ENCODE measurements at places on chromosomes 3 and 15.

DNA sequence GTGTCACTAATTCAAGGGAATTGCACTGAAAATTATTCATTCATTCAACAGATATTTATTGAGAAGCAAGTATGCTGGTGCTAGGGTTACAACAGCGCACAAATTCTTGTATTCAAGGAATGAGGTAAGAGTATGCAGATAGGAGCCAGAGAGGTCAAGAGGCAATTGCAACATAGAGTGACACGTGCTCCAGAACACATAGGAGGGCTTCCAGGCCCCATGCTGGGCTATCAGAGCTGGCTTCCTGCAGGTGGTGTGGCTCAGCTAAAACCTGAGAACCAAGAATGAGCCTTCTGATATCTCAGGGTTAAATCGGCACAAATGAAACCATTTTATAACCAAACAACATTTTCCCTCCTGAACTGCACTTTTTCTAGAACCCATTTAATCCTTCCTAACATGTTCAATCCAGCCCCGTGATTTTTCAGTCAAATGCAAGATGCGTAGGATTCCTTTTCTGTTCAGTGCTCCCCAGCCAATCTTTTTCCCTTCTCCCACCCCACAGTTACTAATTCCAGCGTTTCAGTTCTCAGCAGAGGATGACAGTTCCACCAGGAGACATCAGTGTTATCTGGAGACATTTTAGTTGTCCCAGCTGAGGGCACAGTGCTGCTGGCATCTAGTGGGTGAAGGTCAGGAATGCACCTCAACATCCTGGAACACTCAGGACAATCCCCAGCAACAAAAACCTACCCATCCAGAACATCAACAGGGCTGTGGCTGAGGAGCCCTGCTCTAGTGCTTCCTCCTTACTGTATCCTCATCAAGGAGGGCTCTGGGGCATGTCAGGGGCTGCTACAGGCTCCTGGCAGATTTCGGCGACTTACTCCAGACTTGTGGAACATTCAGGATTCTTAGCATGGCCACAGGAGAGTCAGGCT lies 13.1 kb downstream of the CCR5AS start:
- DNase-seq = no peak

DNA sequence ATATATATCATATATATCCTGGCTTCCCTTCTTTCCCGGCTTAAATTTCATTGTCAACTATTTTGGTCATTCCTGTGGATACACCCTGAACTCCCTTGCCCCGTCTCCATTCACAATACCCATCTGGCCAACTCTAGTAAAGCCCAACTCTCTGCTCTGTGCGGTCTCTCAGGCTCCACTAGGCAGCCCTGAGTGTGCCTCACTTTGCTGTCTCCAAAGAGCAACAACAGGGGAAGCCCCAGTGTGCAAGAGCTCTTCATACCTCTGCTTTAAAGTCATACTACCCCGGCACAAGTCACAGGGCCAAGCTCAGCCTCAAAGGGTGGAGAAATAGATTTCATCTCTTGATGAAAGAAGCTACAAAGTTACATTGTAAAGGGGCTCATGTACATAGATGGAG lies 18.9 kb upstream of the FEM1B start:
- DNase-seq = no peak

GRCh38 chr15:29044503-29044901 lies 158.7 kb downstream of the APBA2 start:
- DNase-seq = no peak

DNA sequence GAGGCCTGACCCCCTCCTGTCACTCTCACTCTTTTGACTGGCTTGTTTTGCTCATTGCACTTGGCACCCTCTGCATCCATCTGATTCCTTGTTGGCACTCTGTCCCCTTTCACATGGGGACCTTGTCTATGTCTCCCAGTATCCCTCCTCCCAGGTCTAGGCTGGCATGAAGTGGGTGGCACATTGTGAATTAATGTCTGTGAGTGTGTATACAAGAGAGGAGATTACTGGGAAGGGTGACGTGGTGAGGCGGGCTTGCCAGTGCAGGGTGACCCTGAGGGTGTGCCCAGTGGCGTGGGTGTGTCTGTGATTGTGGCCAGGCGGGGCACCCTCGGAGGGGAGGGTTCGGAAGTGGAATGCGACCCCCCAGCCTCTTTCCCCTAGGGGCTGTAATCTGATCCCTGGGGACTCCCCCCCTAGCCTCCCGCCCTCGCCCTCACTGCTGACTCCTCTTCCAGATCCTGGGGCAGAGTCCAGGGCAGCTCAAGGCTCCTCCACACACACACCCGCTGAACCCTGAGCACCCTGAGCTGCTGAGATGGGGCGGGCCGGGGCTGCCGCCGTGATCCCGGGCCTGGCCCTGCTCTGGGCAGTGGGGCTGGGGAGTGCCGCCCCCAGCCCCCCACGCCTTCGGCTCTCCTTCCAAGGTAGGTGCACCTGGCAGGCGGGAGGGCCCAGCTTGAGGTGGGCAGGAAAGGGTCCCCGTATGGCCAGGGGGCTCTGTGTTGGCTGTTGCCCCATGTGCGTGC lies at the start of gene SEMA3B:
Gene SEMA3B, plus strand, starts transcription at position 445 of the 749 bp plus-strand sequence. Its CDS starts 94 bp downstream, at position 539.
- no peak for DNase-seq

Measured in left renal cortex interstitium (tissue), 4 donors.